ENCODE measurements at places on chromosomes 4 and X.

DNA sequence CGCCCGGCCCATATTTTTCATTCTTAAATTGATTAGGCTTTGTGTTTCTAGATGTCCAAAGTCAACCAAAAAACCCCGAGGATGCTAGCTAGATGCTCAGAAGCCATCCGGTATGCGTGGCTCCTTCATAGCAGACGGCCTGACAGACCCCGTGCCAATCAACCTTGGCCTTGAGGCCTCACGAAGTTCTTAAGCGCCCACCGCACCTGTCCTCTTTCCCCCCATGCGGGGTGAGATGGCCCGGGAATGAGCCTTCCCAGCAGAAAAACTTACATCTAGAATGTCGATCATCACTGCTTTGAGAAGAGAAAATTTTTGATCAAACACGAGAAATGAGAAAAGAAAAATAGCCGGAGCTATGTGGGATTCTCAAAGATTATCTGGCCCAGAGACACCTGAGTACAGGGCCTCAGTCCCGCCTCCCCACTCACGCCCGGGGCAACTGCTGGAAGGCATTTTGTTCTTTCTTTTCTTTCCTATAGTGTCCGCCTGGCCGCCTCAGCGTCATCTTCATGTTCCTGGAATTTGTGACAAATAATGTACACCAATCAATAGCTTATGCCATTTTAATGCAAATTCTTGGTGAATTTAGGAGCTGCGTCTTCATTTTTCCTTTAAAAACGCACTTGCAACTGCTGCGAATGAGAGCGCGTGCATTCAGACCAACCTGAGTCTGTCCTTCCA lies 1.6 kb upstream of the NAT8L start:
- DNase-seq = no peak

DNA sequence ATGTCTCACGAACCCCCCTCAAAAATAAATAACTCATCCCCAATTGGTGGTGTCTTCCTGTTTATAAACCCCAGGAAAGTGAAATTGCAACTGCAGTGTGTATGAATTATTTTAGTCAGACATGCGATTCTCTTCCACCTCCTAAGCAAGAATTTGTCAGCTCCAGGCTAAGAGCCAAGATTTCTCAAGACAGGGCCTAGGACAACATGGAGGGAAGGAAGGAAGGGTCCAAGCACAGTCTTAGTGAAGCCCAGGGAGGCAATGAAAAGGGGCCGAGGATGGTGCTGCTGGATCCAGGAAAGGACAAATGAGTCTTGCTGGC lies 20.0 kb downstream of the SH3KBP1 start:
- DNase-seq = no peak

DNA sequence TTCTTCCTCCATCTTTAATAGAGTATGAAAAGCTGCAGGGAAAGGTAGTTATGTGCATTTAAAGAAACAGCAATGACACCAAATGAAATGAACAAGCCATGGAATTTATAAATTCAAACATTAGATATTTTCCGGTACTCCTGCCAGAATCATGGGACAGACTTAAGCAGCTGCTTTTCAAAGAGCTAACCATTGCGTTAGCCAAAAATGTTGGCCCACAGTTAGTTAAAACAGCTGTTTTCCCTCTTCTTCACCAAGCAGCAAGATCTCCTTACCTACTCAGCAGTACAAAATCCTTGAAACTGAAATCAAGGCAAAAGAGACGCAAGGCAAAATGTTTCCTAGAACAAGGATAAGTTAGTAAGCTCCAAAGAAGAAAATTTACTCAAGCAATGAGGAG lies 64.0 kb downstream of the MANBA start:
- no peak for DNase-seq

DNA sequence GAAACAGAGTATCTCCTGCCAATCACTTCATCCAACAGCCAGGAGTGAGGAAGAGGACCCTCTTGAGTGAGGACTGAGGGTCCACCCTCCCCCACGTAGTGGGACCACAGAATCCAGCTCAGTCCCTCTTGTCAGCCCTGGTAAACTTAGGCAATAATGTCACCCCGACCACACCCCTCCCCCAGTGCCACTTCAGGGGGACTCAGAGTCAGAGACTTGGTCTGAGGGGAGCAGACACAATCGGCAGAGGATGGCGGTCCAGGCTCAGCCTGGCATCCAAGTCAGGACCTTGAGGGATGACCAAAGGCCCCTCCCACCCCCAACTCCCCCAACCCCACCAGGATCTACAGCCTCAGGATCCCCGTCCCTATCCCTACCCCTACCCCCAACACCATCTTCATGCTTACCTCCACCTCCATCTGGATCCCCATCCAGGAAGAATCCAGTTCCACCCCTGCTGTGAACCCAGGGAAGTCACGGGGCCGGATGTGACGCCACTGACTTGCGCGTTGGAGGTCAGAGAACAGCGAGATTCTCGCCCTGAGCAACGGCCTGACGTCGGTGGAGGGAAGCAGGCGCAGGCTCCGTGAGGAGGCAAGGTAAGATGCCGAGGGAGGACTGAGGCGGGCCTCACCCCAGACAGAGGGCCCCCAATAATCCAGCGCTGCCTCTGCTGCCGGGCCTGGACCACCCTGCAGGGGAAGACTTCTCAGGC lies at the start of the genes CSAG1 and MAGEA12:
Gene CSAG1, minus strand, starts transcription at position 461 of the 715 bp plus-strand sequence. CDS start 1,261 bp downstream, outside the sequence.
Gene MAGEA12, plus strand, starts transcription at position 497 of the 715 bp plus-strand sequence. CDS start 2,405 bp downstream, outside the sequence.
- no peak for DNase-seq

DNA sequence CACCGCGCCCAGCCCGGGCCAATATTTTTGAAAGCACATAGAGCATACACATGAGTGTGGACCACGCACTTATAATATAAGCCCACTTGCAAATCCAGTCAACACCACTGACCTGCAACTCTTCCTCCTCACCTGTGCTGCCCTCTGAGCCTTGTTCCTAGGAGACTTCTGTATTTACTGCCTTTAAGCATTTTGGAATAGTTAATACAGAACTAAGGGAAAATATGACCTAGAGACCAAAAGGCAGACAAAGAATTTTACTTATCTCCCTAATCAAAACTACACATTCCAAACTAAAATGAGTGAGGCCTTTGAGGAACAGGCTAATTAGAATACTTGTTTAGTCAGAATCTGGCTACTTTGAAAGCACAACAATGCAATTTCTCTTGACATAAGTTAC lies 89.1 kb downstream of the RELL1 start:
- DNase-seq = no peak

- no peak for DNase-seq
These were observed 217.6 kb downstream of the KCTD8 start for GRCh38 chr4:44231006-44231405.

DNA sequence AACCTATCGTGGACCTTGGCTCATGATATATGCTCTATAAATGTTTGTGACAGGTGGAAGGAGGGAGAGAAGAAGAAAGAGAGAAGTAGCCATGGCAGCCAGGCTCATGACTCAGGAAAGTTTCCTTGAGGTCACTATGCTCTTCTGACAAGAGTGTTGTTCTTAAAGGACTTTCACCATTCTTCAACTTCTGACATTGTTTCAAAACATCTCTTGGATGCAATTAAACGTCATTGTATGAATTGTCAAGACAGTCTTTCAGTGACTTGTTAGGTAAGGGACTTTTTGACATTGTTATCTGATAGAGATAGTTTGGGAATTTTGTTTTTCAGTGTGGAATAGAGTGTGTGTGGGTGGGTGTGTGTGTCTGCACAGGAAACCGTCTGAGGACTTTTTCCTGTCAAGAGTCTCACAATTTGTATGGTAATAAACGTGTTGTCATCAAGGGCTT lies 617.0 kb downstream of the MID1IP1 start:
- DNase-seq = no peak

DNA sequence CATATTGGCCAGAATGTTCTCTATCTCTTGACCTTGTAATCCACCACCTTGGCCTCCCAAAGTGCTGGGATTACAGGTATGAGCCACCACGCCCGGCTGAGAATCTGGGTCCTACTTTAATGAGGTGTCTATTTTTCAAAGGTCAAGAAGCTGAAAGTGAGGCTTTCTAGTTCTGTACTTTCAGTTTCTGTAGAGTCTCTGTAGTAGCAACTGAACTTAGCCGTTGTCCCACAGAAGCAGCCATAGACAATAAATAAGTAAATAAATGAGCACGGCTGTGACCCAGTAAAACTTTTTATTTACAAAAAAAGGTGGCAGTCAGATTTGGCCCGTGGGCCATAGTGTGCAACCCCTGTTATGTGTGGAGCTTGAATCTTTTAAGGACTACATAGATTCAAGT lies 92.0 kb downstream of the FNIP2 start:
- DNase-seq = no peak

DNA sequence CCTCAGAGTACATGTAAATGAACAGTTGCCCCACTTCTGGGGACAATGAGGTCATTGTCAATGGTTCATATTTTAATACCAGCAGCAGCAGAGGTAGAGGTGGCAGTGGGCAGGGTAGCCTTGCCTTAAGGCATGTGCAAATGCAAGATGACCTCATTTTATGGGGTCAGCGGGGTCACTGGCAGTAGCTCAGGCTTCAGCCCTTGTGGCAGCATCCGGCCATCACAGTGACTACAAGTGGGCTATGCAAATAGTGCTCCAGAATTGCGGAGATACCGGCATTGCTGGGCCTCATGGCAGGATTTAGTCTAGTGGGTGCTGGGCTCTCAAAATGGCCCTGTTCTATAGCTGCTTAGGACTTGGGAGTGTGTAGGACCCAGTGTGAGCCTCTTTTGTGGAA lies 144.7 kb downstream of the FAM47A start:
- DNase-seq = no peak

DNA sequence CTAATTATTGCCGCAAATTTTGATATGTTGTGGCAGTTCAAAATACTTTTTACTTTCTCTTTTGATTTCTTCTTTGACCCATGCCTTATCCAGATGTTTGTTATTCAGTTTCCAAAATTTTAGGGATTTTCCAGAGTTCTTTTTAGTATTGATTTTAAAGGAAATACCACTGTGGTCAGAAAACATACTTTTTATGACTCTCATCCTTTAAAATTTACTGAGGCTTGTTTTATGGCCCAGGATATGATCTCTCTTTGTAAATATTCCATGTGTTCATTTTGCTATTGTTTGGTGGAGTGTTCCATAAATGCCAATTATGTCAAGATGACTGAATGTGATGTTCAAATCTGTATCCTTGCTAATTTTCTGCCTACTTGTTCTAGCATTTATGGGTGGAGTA lies 272.3 kb upstream of the DIPK2B start:
- no peak for DNase-seq

- DNase-seq = no peak
These were observed 66.2 kb downstream of the BEX3 start for GRCh38 chrX:103442536-103442901.

DNA sequence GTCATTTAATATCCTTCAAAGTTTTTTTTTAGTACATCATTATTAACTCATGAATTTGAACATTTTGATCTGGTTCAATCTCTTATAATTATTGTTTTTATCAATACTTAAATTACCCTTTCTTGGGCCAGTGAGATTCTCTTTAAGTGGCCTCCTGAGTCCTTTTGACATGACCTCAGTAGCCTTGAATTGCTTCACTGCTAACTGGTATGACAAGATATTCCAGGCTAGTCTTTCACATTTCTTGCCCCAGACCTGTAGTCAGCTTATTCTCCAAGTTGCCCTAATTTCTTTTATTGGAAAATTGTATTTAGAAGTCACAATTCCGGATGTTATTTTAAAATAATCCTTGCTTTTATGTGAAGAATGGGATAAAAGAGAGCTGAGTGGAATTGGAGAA lies 35.4 kb upstream of the FBXW7 start:
- no peak for DNase-seq

- no peak for DNase-seq
These were observed 54.7 kb upstream of the ZXDA start for GRCh38 chrX:57964975-57965374.

GRCh38 chr4:129429581-129430320 lies 333.8 kb downstream of the C4orf33 start:
- no peak for DNase-seq

GRCh38 chr4:136121426-136121825 lies 1410.9 kb downstream of the PCDH18 start:
- DNase-seq = no peak

DNA sequence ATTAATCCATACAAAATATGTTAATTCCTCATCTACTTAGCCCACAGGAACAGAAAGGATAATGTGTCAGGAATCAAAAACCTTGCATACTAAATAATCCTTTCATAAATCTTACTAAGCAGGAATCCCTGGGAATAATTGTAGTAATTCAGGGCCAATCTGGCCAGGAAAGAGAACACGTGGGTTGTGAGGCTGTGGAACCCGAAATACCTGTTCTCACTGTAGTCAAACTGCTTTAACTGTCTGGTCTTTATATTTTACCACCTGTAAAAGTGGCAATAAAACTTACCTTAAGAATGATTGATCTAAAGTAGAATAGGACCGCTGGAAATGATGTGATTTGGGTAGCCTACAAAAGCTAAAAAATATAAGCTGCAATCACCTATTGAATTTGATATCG lies 1620.9 kb downstream of the STIM2 start:
- DNase-seq = no peak

DNA sequence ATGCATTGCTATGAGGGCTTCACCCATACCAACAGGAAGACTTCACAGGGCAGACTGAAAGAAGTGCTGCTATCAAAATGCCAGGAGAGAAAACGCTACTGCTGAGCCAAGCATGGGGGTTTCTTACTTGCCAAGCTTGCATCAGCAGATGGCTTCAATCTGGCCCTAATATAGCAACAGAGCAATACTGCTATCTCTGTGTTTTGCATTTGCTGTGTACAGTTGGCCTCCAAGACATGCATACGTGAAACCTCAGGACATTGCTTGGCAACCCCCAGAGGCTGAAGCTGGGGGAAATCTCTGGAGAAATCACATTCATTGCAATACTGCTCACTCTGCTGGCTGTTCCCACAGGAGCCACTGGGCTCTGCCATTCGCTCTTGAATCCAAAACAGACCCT lies 127.2 kb upstream of the GPC4 start:
- DNase-seq = no peak

- DNase-seq = peak; percentile 53
These were observed 8.5 kb downstream of the NAT8L start for GRCh38 chr4:2067446-2068197.

DNA sequence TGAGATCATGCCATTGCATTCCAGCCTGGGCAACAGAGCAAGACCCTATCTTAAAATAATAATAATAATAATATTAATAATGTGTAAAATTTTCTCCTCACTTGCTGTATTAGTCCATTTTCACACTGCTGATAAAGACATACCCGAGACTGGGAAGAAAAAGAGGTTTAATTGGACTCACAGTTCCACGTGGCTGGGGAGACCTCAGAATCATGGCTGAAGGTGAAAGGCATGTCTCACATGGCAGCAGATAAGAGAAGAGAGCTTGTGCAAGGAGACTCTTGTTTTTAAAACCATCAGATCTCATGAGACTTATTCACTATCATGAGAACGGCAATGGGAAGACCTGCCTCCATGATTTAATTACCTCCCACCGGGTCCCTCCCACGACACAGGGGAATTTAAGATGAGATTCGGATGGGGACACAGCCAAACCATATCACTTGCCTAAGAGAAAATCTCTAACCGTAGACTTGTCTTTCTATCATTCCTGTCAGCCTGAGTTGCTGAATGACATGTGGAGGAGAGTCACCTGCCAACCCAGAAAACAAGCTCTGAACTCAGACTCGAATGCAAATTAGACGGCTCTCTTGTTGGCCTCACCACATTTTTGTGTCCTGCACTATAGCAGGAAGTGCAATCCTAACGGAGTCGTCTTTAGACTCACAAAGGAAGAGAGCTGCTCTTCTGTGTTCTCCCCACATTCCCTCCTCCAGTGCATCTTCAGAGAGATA lies 51.9 kb upstream of the DCTD start:
- DNase-seq = no peak

Data from activated effector memory CD4-positive, alpha-beta T cell treated with anti-CD3 and anti-CD28 coated beads, Interleukin-2, amount 50 U/mL, for 16 hours (primary cell).